ENCODE measurements at places on chromosomes 12 and 14.

- DNase-seq, result no peak
Observed at GRCh38 chr14:101909371-101910096, 54.8 kb upstream of the DYNC1H1 start.

DNA sequence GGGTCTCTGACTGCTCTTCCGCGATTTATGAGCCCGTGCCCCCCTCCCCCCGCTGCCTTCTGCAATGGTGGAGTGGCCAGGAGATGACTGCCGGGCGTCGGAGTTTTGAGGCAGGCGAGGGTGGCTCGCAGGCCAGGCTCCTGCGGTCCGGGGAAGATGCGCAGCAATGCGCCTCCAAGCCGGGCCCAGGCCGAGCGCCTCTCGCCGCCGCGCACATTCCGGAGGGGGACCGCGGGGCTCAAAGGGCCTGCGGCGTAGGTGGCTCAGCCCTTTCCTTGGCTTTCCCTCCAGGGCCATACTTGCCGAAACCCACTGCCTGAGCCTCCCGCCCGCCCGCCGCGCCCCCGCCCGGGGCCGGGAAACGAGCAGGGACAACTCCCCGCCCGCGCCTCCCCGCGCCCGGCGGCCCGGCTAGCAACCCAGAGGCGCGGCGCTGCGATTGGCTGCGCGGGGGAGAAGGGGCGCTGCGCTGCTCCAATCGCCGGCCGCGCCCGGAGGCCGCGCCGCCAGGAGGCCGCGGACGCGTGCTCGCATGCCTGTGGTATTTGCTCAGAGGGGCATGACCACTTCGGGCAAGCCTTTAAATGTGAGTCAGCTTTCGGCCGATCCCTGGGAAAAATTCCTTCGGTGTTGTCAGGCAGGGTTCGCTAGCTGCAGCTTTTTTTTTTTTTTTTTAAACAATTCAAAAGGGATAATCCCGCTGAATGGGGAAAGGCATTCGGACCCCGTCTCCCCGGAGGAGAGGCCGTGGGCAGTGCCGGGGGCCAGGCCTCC lies 157.9 kb upstream of the PARP11 start:
- DNase-seq, result peak; percentile 92

DNA sequence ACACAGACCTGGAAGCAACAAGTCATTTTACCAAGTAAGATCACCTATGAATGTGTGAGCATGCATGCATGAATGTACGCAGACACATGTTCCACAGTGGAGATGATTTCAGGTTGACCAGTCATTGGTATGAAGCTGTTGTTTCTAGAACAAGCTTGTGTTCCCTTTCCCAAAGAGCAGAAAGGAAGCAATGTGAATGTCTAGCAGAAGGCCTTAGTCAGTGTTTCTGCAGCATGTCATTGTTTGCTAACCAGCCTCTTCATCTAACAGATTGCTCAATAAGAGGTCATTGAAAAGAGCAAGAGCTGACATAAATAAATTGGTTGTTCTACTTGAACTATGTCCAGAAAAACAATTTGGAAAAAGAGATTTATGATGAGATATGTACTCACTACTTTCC lies 191.4 kb downstream of the PLCZ1 start:
- no peak for DNase-seq

- DNase-seq, result no peak
Observed at GRCh38 chr12:6106218-6106617, 18.3 kb downstream of the VWF start.

- DNase-seq, result no peak
Observed at GRCh38 chr14:60212503-60213371, 36.3 kb upstream of the PPM1A start.

- no peak for DNase-seq
Observed at GRCh38 chr12:131027876-131028586, 74.3 kb downstream of the ADGRD1 start.
